SJSA1 (cell line): ENCODE measurements at places on chromosomes 16 and 17.

DNA sequence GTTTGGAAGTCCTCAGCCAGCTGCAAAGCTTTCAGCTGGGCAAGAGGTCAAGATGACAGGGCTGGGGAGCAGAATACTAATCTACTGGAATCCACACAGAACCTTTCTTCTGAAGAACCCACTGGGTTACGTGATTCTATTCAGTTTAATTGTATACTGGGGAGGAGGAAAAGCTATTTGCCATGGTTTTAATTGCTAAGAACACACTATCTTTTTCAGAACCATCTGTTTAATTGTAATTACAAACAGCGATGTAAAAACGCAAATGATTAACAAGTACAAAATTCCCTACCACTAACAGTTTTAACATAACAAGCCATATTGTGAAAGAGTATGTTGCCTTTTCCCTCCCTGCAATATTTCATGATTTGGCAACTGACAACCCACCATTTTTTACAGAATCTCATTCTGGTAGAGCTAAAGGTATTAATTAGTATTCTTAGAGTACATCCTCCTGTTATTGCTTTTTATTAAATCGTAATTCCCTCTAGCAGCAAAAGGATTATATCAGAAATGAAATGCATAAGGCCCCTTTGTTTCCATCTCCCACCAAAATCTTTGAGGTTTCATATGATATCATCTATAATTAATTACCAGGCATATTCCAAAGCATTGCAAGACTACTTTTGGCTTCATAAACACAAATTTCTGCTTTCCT is 12.1 kb downstream of the HYDIN start:
- H3K4me3 ChIP-seq, result no peak overlapping the region
- no peaks in the 10 kb centered on the region for H3K36me3 ChIP-seq
- no peaks in the 10 kb centered on the region for H3K4me1 ChIP-seq
- H3K27me3 ChIP-seq, result 0 out of 2 replicates have a peak, but pooled peaks cover 5% of the 10 kb centered on the region

DNA sequence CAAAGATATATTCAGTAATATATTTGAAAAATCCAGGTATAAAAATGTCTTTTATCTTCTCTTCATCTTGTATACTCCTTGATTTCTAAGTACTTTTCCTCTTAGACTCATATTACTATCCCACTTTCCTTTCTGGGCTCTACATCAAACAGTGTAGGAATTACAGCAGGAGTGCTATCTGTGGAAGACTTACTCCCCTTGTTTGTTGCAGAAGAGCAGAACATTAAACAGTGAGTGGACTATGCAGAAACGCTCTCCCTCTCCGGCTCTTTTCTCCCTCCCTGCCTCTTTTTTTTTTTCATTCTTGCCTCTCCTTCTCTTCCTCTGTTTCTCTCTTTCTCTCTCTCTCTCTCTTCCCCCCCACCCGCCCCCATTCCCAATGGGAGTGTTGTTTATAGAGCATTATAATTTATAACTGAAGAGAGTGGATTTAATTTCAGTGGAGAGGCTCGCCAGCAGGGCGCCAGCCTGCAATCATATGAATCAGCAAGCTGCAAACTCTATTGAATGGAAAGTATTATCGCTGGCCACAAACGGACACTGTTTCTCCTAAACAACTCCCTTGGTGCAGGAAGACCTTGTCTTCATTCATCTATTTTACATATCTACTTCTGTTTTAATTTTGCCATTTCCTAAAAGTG is 242.3 kb upstream of the TBX2 start:
- H3K36me3 ChIP-seq, result no peaks in the 10 kb centered on the region
- H3K4me3 ChIP-seq, result peak overlapping the region; percentile 5; the same call in 1 of the 2 replicates
- H3K27ac ChIP-seq, result peak overlapping the region; percentile 71
- peaks cover 40% of the 10 kb centered on the region for H3K4me1 ChIP-seq
- H3K27me3 ChIP-seq, result no peaks in the 10 kb centered on the region
- DNase-seq, result peak; percentile 82

DNA sequence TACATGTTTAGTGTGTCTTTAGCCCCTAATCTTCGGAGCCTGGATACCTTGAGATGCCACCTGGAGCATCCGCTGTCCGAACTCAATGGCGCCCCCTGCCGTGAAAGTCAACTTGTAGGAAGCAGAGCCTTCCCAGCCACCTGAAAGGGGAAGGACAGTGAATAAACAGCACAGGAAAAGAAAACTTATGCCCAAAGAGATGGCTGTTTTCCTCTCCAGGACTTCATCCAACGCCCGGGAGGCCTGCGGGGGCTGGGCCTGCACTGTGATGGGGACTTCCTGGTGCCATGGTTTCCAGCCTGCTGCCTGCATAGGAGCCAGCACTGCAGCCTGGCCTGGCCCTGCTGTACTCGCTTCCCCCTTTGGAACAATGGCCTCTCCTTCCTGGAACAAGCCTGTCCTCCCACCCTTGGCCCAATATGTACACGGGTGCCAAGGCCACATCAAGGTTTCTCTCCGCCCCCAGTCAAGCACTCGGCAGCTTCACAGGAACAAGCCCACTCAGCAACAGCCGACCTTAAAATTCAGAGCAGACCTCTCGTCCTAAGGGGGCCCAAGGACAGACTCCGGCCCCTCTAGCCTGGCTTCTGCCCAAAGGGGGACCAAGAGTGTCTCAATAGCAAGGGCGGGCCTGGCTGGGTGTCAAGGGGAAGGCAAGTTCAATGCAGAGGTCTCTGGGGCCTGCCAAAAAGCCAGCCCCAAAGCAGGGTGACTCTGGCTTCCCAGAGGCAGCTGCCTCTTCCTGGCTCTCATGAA is 4.5 kb upstream of the UNC13D start:
- peak; percentile 83 for DNase-seq
- H3K4me1 ChIP-seq, result peaks cover 21% of the 10 kb centered on the region
- H3K27ac ChIP-seq, result no peak overlapping the region
- H3K27me3 ChIP-seq, result no peaks in the 10 kb centered on the region
- H3K4me3 ChIP-seq, result no peak overlapping the region

- no peak for DNase-seq
- no peak overlapping the region for H3K4me3 ChIP-seq
- no peaks in the 10 kb centered on the region for H3K36me3 ChIP-seq
- H3K27me3 ChIP-seq, result peaks cover 85% of the 10 kb centered on the region
- peaks cover 5% of the 10 kb centered on the region for H3K4me1 ChIP-seq
Observed at GRCh38 chr17:38571833-38572668, 33.7 kb downstream of the SRCIN1 start.

DNA sequence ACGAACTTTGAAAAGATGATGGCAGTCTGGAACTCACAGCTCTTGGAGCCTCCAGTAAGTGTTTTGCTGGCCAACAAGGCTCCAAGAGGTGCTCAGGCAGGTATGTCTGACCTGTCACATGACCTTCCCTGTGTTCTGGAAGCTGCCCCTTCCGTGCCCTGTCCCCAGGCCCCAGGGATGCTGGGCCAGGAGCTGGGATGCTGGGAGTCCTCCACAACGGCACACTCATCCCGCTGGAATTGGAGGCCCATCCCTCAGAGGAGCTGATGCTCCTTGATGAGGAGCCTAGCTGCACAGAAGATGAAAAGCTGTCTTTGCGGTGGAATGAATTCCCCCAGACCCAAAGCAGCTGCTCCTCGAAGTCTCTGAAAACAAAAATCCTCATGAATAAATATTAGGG is 47.8 kb downstream of the HOXB1 start:
- H3K27ac ChIP-seq, result peak overlapping the region; percentile 92
- H3K27me3 ChIP-seq, result no peaks in the 10 kb centered on the region
- H3K4me1 ChIP-seq, result peaks cover 55% of the 10 kb centered on the region
- H3K4me3 ChIP-seq, result no peak overlapping the region
- DNase-seq, result no peak
- H3K36me3 ChIP-seq, result no peaks in the 10 kb centered on the region

DNA sequence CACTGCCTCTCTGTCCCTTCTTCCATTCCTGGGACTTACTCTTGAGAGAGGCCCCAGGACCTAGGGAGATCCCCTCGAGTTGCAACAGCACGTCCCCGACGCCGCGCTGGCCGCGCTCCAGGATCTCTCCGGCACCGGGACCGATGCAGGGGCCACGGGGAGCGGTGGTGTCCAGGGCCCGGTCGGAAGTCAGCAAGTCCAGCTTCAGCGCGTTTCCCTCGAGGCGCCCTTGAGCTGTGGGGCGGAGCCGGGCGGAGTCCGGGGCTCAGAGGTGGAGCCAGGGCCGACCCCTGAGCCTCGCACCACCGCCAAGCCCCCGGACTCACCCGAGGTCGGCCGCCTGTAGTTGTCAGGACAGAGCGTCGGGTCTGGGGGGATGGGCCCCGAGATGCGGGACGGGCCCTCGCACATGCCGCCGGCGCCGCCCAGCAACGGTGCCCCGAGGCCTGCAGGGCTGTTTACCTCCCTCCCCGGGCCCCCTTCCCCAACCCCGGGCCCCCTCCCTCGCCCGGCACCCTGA is 458 bp downstream of the ENKD1 start:
- H3K27ac ChIP-seq, result no peak overlapping the region
- H3K36me3 ChIP-seq, result no peaks in the 10 kb centered on the region
- H3K4me1 ChIP-seq, result peaks cover 26% of the 10 kb centered on the region
- no peaks in the 10 kb centered on the region for H3K27me3 ChIP-seq
